ENCODE measurements at places on chromosomes 16 and 17. TPM values are rescaled to one million over a fixed set of nuclear protein-coding genes. Genes with fewer than 3 reads are reported as not detected.

Gene PLA2G10
- total RNA-seq, result not detected

Gene PRR11
- total RNA-seq, result 0.62 TPM

Gene TTLL6
- not detected for total RNA-seq

Gene CHST4
- not detected for total RNA-seq

Gene DPEP3
- total RNA-seq, result 1.6 TPM

Gene CSH2
- total RNA-seq, result 4.2 TPM

Gene RHBDF1
- total RNA-seq, result 0.66 TPM

Gene SPNS3
- total RNA-seq, result 4.2 TPM

Gene INCA1
- 0.38 TPM for total RNA-seq

Gene MYH8
- total RNA-seq, result not detected

Gene KCNAB3
- total RNA-seq, result 11.8 TPM

Gene KCTD13
- total RNA-seq, result 40.2 TPM

Gene CNEP1R1
- 34.3 TPM for total RNA-seq

Gene HASPIN
- 0.32 TPM for total RNA-seq

Gene TERB1
- 0.83 TPM for total RNA-seq

Gene CDH16
- not detected for total RNA-seq

Gene ASGR2
- total RNA-seq, result 0.27 TPM

Gene ARL5C
- 0.34 TPM for total RNA-seq

Gene DLX3
- not detected for total RNA-seq

Gene KCNH6
- total RNA-seq, result not detected

Gene NLRC3
- total RNA-seq, result 88.0 TPM

Gene TPPP3
- total RNA-seq, result not detected

Gene C16orf92
- not detected for total RNA-seq

Gene SHBG
- total RNA-seq, result not detected

Gene LGALS9
- 11.6 TPM for total RNA-seq

Gene MILR1
- 1.5 TPM for total RNA-seq

Gene TMC5
- not detected for total RNA-seq

Gene HNF1B
- total RNA-seq, result 1.2 TPM

Gene CARD14
- 0.24 TPM for total RNA-seq

Gene CBFA2T3
- 25.2 TPM for total RNA-seq

Gene KRTAP4-9
- total RNA-seq, result not detected

Gene ATP2A1
- total RNA-seq, result 0.89 TPM
